ENCODE measurements at places on chromosomes 3 and 15.

- H3K4me1 ChIP-seq: no peaks in the 10 kb centered on the region
- no peaks in the 10 kb centered on the region for H3K36me3 ChIP-seq
- H3K4me3 ChIP-seq: no peak overlapping the region
- no peaks in the 10 kb centered on the region for H3K27me3 ChIP-seq
- DNase-seq: no peak
These were observed 10.8 kb downstream of the ZWILCH start for GRCh38 chr15:66515901-66516322.

GRCh38 chr15:62902821-62903220, 139.7 kb upstream of the TPM1 start:
- H3K4me3 ChIP-seq: no peak overlapping the region
- H3K4me1 ChIP-seq: no peaks in the 10 kb centered on the region
- DNase-seq: no peak
- H3K36me3 ChIP-seq: no peaks in the 10 kb centered on the region

- H3K4me1 ChIP-seq: no peaks in the 10 kb centered on the region
- no peak overlapping the region for H3K4me3 ChIP-seq
- no peaks in the 10 kb centered on the region for H3K27me3 ChIP-seq
- no peak for DNase-seq
- H3K36me3 ChIP-seq: no peaks in the 10 kb centered on the region
- no peak overlapping the region for H3K27ac ChIP-seq
These were observed 120.7 kb downstream of the GMNC start for GRCh38 chr3:190741788-190742187.

GRCh38 chr3:140341817-140342403, 336.0 kb upstream of the TRIM42 start:
- H3K27ac ChIP-seq: no peak overlapping the region
- H3K4me1 ChIP-seq: no peaks in the 10 kb centered on the region
- no peak for DNase-seq
- H3K36me3 ChIP-seq: no peaks in the 10 kb centered on the region

GRCh38 chr15:28943611-28944230, 57.9 kb downstream of the APBA2 start:
- H3K36me3 ChIP-seq: no peaks in the 10 kb centered on the region
- H3K4me3 ChIP-seq: no peak overlapping the region
- peaks cover 80% of the 10 kb centered on the region for H3K4me1 ChIP-seq
- H3K27me3 ChIP-seq: no peaks in the 10 kb centered on the region
- no peak for DNase-seq

DNA sequence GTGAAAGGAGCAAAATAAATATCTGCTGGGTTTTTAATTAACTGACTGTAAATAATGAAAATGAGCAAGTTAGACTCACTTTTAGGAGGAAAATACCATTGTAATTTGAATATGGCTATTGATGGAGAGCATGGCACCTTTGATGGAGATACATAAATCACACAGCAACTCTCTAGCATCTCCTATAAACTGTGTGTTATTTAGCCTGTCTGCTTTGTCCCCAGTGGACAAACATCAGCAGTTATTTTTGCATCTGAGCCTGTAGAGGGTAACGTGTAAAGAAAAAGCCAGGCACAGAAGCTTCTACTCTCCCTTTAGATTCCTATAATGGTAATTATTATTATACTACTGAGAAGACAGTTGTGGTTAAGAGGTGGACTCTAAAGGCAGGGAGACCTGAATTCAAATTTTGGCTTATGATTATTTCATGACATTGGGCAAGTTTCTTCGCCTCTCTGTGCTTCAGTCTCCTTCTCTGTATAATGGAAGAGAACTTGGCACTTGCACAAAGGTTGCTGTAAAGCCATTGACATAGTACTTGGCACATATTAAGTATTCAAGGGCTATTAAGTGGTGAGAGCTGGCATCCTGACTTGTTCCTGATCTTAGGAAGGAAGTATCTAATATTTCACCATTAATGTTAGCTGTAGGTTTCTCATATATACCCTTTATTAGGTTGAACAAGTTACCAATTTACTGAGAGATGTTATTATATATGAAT, 289.5 kb upstream of the TRIM42 start:
- H3K27ac ChIP-seq: no peak overlapping the region
- DNase-seq: no peak
- no peak overlapping the region for H3K4me3 ChIP-seq
- no peaks in the 10 kb centered on the region for H3K27me3 ChIP-seq
- H3K4me1 ChIP-seq: no peaks in the 10 kb centered on the region
- no peaks in the 10 kb centered on the region for H3K36me3 ChIP-seq

- H3K36me3 ChIP-seq: peaks cover 30% of the 10 kb centered on the region
- H3K4me3 ChIP-seq: no peak overlapping the region
- peaks cover 18% of the 10 kb centered on the region for H3K4me1 ChIP-seq
- no peak for DNase-seq
- H3K27me3 ChIP-seq: no peaks in the 10 kb centered on the region
These were observed 536.7 kb downstream of the FOXP1 start for GRCh38 chr3:71046791-71047190.

- H3K4me3 ChIP-seq: peak overlapping the region; percentile 24
- H3K4me1 ChIP-seq: peaks cover 78% of the 10 kb centered on the region
- no peaks in the 10 kb centered on the region for H3K36me3 ChIP-seq
- H3K27me3 ChIP-seq: no peaks in the 10 kb centered on the region
- no peak for DNase-seq
These were observed 25.0 kb downstream of the IRAK2 start for GRCh38 chr3:10189557-10190354.

GRCh38 chr15:90565866-90566265, 36.1 kb downstream of the CRTC3 start:
- no peak for DNase-seq
- H3K27ac ChIP-seq: peak overlapping the region; percentile 68
- H3K27me3 ChIP-seq: no peaks in the 10 kb centered on the region
- H3K4me1 ChIP-seq: peaks cover 93% of the 10 kb centered on the region
- H3K4me3 ChIP-seq: no peak overlapping the region

All from naive thymus-derived CD4-positive, alpha-beta T cell (primary cell).